ENCODE measurements at places on chromosomes 1 and 21. TPM values are rescaled to one million over a fixed set of nuclear protein-coding genes. Genes with fewer than 3 reads are reported as not detected.

DNA sequence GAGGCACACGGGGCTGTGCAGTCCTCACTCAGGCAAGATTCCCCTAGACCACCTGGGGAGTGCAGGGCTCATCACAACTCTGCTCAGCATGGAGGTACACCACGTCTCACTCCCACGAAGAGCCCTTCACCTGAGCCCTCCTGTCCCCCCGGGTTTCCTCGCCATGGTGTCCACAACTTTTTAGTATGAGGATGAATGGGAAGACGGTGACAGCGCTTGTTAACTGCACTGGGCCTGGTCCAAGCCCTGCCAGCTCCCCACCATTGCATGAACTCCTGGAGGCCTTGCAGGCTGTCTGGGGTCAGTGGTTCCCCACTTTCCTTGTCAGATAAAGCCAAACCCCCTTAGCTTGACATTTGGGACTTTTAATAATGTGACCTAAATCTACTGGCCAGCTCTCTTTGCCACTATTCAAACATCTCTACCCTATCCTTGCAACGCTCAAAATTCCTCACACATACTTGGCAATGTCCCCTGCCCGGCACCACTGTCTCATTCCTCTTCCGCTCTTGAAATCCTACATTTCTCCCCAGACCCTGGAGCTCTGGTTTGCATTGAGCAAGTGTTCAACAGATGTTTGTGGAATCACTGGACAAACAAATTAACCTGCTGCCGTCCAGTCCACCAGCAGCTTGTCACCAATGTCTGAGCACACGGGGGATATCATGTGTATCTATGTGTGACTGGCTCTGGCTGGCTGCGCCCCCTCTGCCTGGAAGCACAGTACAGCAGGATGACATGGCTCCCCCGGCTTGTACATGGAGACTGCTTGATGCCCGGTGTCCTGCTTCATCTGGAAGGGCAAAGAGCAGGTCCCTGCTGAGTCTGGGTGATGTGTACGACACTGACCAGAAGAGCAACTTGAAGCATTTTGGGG, 11.2 kb downstream of the TMEM9 start:
- H3K27me3 ChIP-seq = no peaks in the 10 kb centered on the region
- no peak overlapping the region for H3K4me3 ChIP-seq
- DNase-seq = peak; percentile 47
- H3K36me3 ChIP-seq = peaks cover 34% of the 10 kb centered on the region
- H3K4me1 ChIP-seq = peaks cover 16% of the 10 kb centered on the region

- H3K27me3 ChIP-seq = no peaks in the 10 kb centered on the region
- DNase-seq = no peak
- H3K4me3 ChIP-seq = no peak overlapping the region
- no peaks in the 10 kb centered on the region for H3K36me3 ChIP-seq
Measured at GRCh38 chr1:190193508-190194115, 284.1 kb downstream of the BRINP3 start.

DNA sequence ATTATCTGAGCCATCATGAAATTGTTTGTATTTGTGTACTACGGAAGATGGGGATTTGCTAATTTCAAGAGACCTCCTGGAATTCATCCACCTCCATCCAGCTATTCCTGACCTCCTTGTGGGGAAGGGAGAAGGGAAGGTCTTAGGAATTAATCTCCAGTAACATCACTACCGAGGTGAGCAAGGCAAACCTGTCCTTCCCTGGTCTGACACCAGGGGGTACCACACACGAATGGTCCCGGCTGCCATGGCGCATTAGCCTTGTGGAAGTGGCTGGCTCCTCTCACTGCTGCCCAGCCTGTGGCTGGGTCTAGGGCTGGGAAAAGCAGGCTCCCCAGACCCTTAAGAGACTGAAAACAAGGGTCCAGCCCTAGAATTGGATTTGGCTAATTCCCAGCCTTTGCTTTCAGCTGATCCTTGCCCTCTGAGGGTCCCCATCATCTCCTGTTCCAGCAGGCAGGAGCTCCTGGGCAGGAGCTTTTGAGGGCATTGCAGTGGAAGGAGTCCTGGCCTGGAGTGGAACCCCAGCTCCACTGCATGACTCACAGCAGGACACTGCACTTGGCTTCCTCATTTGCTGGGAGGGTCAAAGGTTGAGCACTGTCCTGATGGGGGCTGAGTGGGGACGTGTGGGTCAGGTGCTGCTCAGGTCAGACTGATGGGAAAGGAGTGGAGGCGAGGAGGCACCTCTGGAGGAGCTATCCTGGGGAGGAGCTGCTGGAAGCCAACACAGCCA, 34.8 kb downstream of the RIMS3 start:
- peaks cover 14% of the 10 kb centered on the region for H3K4me1 ChIP-seq
- no peak for DNase-seq
- H3K27me3 ChIP-seq = no peaks in the 10 kb centered on the region
- no peak overlapping the region for H3K27ac ChIP-seq

DNA sequence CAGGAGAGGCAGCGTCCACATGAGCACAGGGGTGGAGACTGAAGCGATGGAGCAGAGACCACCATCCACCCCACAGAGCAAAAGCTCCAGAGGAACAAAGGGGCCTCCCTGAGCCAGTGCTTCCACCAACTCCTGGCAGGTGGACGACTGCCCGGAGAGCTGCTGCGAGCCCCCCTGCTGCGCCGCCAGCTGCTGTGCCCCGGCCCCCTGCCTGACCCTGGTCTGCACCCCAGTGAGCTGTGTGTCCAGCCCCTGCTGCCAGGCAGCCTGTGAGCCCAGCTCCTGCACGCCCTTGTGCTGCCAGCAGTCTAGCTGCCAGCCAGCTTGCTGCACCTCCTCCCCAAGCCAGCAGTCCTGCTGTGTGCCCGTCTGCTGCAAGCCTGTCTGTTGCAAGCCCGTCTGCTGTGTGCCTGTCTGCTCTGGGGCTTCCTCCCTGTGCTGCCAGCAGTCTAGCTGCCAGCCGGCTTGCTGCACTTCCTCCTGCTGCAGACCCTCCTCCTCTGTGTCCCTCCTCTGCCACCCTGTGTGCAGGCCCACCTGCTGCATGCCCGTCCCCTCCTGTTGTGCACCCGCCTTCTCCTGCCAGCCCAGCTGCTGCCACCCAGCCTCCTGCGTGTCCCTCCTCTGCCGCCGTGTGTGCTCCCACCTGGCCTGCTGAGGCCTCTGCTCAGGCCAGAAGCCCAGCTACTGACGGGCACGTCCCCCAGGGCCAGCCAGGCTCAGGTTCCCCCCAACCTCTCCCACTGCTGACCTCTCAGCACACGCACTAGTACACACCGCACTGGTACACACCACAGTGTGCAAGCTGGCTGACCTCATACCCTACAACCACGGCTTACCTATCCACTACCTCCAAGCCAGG, 5.4 kb downstream of the KRTAP10-12 start:
- peaks cover 14% of the 10 kb centered on the region for H3K4me1 ChIP-seq
- peaks cover 72% of the 10 kb centered on the region for H3K27me3 ChIP-seq
- H3K27ac ChIP-seq = no peak overlapping the region
- DNase-seq = no peak
- H3K4me3 ChIP-seq = no peak overlapping the region

GRCh38 chr1:188958461-188959115, 1519.1 kb downstream of the BRINP3 start:
- H3K4me1 ChIP-seq = no peaks in the 10 kb centered on the region
- H3K27me3 ChIP-seq = no peaks in the 10 kb centered on the region
- H3K27ac ChIP-seq = no peak overlapping the region
- H3K4me3 ChIP-seq = no peak overlapping the region

INAVA gene
- 3.8 TPM for total RNA-seq

GRCh38 chr1:21898326-21899200, 38.5 kb downstream of the HSPG2 start:
- DNase-seq = no peak
- peak overlapping the region; percentile 92 for H3K27ac ChIP-seq
- no peaks in the 10 kb centered on the region for H3K27me3 ChIP-seq
- no peak overlapping the region for H3K4me3 ChIP-seq
- H3K36me3 ChIP-seq = peaks cover 6% of the 10 kb centered on the region

XCL2 gene
- not detected for total RNA-seq

DNA sequence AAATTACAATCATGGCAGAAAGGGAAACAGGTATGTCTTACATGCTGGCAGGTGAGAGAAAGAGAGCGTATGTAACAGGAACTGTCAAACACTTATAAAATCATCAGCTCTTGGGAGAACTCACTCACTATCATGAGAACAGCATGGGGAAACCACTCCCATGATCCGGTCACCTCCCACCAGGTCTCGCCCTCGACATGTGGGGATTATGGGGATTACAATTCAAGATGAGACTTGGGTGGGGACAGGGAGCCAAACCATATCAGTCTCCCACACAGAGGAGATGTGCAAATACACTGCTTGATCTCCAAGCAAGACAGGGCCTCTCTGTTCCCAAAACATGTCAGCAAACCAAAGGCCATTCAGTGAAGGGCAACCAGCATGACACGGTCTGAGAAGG, 27.4 kb downstream of the LMX1A start:
- H3K27ac ChIP-seq = no peak overlapping the region
- peaks cover 25% of the 10 kb centered on the region for H3K27me3 ChIP-seq

- H3K27me3 ChIP-seq = no peaks in the 10 kb centered on the region
- H3K36me3 ChIP-seq = no peaks in the 10 kb centered on the region
- peak within 1 kb of the TSS; percentile 87 for H3K4me3 ChIP-seq
- H3K4me1 ChIP-seq = peaks cover 19% of the 10 kb centered on the region
Measured at GRCh38 chr21:36134803-36135390, at the start of gene CBR3. TSS of gene CBR3 (plus strand) at chr21:36135079. CDS start at chr21:36135193, 114 bp downstream.

DNA sequence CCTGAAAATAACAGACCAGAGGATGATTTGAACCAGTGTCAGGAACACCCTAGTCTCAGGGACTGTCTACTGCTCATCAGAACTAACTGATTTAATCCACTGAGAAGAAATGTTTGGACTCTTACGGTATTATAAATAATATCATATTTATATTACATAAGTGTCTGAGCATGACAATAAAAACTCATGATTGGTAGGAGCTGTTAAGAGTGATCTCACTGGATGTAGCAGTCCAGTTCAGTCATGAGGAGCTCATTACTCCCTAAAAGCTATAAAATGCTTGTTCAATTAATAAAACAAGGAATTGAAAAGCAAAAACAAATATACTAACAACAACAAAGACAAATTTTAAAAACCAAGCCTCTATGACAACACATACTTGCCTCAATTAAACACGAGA, 68.8 kb upstream of the BCL9 start:
- no peak overlapping the region for H3K4me3 ChIP-seq
- no peaks in the 10 kb centered on the region for H3K36me3 ChIP-seq

DNA sequence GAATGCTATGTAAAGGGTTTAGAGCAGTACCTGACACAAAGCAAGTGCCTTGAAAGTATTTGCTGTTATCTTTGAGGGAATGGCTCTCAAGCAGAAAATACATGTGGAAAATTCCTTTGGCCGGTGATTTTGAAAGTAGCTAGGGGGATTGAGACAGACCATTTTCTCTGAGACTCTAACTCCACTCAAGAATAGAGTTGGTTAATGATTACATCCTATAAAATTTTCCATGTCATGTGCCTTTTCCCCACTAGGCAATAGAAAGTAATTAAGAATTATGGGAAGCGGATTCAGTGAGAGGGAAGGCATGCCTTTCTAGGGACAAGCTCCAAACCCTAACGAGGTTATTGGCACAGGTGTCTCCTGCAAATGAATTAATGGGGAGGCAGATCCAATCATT, 276.0 kb downstream of the GPATCH2 start:
- no peaks in the 10 kb centered on the region for H3K36me3 ChIP-seq
- DNase-seq = no peak
- no peak overlapping the region for H3K27ac ChIP-seq

GRCh38 chr1:156481527-156481926, 19.0 kb downstream of the MEF2D start:
- H3K4me1 ChIP-seq = peaks cover 32% of the 10 kb centered on the region
- no peak for DNase-seq

ABCG1 gene
- total RNA-seq = 0.51 TPM

DNA sequence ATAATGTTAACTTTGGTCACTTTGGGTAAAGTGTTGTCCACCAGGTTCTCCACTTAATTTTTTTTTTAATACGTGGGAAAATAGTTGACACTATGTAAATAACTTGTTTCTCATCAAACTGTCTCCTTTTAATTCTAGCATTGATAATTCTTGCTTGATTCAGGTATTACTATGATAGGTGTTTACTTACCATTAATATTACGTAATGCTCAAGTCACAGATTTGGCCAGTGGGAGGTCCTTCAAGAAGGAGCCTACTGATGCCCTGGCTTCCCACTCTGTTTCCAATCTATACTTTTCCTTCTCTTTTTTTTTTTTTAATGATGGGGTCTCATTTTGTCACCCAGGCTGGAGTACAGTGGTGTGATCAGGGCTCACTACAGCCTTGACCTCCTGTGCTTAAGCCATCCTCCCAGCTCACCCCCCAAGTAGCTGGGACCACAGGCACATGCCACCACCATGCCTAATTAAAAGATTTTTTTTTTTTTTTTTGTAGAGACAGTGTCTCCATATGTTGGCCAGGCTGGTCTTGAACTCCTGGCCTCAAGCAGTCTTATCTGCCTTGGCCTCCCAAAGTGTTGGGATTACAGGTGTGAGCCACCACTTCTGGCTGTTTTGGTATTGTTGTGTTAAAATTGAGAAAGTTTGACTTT, 29.9 kb downstream of the YTHDF2 start:
- no peak overlapping the region for H3K4me3 ChIP-seq
- H3K36me3 ChIP-seq = peaks cover 11% of the 10 kb centered on the region
- no peak for DNase-seq
- H3K27ac ChIP-seq = no peak overlapping the region
- H3K27me3 ChIP-seq = no peaks in the 10 kb centered on the region

- H3K4me3 ChIP-seq = no peak overlapping the region
- H3K36me3 ChIP-seq = peaks cover 7% of the 10 kb centered on the region
- H3K4me1 ChIP-seq = peaks cover 77% of the 10 kb centered on the region
- H3K27ac ChIP-seq = peak overlapping the region; percentile 65
- DNase-seq = no peak
- H3K27me3 ChIP-seq = no peaks in the 10 kb centered on the region
Measured at GRCh38 chr1:201730611-201731010, 98.3 kb upstream of the IPO9 start.

BCAR3 gene
- 18.5 TPM for total RNA-seq

C1orf56 gene
- total RNA-seq = 2.8 TPM

GRCh38 chr1:206891412-206891811, 5.8 kb upstream of the IL24 start:
- no peak overlapping the region for H3K4me3 ChIP-seq
- no peak for DNase-seq
- no peak overlapping the region for H3K27ac ChIP-seq
- peaks cover 13% of the 10 kb centered on the region for H3K27me3 ChIP-seq

DNA sequence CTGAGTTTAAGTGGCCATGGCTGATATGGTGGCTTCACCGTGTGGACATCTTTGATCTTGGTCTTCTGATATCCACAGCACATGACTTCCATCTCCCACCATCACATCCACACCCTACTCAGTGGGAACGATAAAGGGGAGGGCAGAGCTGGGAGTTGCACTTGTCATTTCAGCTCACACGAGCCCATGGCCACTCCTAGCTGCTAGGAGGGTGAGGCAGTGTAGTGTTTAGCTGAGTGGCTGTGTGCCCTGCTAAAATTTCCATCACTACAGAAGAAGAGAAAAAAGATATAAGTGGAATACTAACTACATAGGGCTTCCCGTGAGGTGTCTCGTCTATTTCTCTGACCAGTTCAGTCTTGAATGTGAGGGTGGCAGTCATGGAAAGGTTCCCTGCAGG, 123.3 kb upstream of the EDN2 start:
- DNase-seq = no peak
- no peak overlapping the region for H3K4me3 ChIP-seq
- H3K36me3 ChIP-seq = peaks cover 1% of the 10 kb centered on the region
- H3K4me1 ChIP-seq = peaks cover 15% of the 10 kb centered on the region
- peak overlapping the region; percentile 52 for H3K27ac ChIP-seq
- H3K27me3 ChIP-seq = no peaks in the 10 kb centered on the region

CDA gene
- total RNA-seq = not detected
